ENCODE measurements at places on chromosomes 5 and 9.

DNA sequence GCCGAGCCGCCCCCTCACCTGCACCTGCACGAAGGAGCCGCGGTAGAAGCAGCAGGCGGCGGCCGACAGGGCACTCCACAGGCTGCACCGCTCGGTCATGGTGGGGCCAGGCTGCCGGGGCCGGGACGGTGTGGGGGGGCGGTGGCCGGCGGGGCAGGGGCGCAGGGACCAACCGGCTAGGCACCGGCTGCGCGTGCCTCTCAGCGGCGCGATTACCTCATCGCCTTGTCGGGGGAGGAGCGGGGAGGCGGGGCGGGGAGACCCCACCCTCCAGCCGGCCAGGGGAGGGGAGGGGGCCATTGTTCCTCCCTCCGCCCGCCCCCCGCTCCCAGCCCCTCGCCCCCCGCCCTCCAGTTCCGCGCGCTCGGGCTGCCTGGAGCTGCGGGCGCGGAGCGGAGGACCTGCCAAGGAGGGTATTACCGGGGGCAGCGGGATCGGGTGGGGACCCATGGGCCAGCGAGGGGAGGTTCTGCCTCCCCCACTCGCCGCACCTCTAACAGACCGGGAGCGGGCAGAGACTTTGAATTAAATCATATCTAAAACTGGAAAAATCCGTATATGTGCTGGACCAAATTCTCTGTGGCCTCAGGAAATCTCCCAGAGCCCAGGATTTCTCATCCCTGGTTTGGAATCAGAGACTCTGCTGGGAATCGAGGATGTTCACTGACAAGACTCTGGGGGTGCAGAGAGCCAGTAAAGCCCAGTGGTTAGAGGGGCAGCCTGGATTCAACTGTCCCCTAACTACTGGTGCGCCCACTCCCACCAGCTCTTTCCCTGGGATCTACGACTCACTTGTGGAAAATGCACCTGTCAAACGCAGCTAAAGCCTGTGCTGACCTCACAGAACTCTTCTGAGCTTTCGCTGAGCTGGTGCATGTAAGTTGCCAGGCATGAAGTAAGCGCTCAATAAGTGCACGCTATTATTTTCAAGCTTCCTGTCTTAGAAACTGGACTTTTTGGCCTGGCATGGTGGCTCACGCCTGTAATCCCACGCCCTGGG, 20.3 kb upstream of the TOR2A start:
- no peak for DNase-seq

DNA sequence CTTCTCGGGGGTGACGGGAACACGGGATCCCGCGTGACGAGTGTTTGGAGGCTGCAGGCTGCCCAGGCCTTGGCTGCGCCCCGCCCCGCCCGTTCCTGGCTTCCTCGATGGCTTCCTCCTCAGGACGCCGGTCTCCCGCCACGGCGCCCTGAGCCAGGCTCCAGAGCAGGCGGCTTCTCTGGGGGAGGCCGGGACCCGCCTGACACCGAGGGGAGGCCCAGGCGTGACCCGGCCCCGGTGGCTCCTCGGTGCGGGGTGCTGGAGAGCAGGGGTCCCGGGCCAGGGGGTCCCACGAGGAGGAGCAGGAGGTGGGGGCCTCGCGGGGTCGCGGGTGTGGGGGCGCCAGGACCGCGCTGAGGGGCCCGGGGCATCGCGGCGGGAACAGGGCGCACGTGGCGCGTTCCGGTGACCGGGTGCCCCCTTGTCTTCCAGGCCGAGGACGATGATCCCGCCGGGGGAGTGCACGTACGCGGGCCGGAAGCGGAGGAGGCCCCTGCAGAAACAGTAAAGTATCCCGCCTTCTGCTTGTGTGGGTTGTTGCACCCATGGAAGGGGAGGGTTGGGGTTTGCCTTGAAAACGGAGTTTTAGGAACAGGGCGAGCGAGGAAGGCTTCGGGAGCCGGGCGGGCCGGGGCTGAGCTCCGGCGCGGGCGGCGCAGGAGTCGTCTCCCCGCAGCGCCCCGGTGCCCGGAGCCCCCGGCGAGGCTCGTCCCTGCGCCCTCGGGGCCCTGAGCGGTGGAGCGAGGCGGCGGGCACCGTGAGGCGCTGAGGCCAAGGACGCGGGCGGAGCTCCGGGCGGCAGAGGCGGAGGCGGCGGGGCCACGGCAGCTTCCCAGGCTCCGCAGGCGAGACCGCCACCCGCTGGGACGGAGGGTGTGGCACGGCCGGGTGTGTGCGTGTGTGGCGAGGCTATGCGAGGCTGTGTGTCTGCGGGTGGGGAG, 22.2 kb downstream of the AHRR start:
- no peak for DNase-seq

- no peak for DNase-seq
These were observed 6.8 kb downstream of the HSD17B4 start for GRCh38 chr5:119458911-119459632.

DNA sequence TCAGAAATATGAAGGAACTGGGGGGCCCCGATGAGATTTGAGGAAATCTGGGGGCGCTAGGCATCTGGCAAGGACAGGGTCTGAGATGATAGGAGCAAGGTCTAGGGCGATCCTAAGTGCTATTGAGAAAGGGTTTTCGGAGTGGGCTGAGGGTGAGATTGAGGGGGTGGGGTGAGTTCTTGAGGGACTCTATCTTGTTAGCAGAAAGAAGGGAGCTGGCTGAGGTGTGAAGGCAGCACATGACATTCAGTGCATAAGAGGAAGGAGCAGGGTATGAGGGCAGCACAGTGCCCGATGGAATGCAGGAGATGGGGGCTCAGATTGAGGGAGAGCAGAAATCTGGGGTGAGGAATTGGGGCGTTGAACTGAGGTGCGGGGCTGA, 640 bp downstream of the TRIM32 start:
- DNase-seq, result no peak

DNA sequence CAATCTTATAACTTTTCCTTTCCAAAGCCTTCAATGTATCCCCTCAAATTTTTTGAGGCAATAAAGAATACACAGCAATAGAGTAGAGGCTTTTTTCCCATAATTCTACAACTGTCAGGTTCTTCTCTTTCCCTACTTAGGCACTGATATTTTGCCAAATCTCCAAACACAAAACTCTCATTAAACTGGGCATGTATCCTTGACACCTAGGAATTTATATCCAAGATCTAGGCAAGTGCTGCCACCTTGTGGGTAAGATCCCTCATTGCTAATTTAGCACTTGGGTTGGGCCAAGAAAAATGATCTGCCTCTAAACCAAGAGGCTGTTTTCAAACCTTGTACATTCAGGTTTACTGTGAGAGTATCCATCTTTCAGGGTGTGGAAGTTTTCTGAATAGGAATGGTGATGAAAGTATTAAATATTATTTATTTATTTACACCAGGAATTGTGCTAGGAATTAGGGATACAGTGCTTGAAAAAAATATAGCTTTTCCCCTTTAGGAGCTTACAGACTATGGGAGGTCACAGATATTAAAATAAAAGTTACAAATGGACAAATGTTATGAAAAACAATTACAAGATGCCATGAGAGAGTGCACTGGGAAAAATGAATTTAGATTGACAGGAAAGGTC, 17.6 kb downstream of the TSTD2 start:
- no peak for DNase-seq

- DNase-seq, result no peak
These were observed 56.1 kb upstream of the TBCA start for GRCh38 chr5:77832166-77832770.

- no peak for DNase-seq
These were observed 466 bp downstream of the SMC2 start for GRCh38 chr9:104094534-104095015.
